ENCODE measurements at places on chromosomes 6 and 20. TPM values are rescaled to one million over a fixed set of nuclear protein-coding genes. Genes with fewer than 3 reads are reported as not detected.

GRCh38 chr20:59573837-59574236 lies 30.5 kb upstream of the PHACTR3 start:
- no peak for DNase-seq
- H3K4me1 ChIP-seq = peaks cover 4% of the 10 kb centered on the region
- H3K27me3 ChIP-seq = peaks cover 45% of the 10 kb centered on the region
- no peaks in the 10 kb centered on the region for H3K36me3 ChIP-seq
- H3K4me3 ChIP-seq = no peak overlapping the region
- no peak overlapping the region for H3K27ac ChIP-seq

DNA sequence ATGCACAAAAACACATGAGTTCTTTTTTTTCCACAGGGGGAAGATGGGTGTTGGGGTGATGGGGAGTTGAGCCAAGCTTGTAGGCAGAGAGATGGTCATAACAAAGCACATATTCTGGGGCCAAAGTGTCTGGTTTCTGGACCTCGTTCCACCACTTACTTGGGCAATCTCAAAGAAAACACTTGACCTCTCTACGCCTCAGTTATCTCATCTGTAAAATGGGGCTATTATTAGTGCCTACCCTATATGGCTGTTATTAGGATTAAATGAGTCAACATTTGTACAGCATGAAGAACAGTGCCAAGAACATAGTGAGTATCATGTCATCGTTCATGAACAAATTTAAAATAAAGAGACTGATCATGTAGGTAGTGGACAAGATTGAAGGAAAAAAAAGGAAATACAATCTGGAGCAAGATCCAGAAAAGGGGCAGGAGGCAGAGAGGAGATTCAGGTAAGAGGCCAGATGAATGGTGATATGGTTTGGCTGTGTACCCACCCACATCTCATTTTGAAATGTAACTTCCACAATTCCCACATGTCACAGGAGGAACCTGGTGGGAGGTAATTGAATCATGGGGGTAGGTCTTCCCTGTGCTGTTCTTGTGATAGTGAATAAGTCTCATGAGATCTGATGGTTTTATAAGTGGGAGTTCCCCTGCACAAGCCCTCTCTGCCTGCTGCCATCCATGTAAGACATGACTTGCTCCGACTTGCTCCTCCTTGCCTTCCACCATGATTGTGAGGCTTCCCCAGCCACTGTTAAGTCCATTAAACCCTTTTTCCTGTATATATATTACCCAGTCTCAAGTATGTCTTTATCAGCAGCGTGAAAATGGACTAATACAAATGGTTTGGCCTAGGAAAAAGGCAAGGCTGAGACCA lies 14.2 kb downstream of the EEF1E1 start:
- H3K4me3 ChIP-seq = no peak overlapping the region
- no peak overlapping the region for H3K27ac ChIP-seq
- no peak for DNase-seq
- no peaks in the 10 kb centered on the region for H3K27me3 ChIP-seq
- peaks cover 6% of the 10 kb centered on the region for H3K36me3 ChIP-seq

Gene GABRR2
- total RNA-seq = 0.34 TPM

Gene LGSN
- total RNA-seq = not detected

Gene PPP1R11
- 31.9 TPM for total RNA-seq

Gene CCDC170
- 0.25 TPM for total RNA-seq

- no peak overlapping the region for H3K27ac ChIP-seq
- peaks cover 28% of the 10 kb centered on the region for H3K36me3 ChIP-seq
- H3K4me3 ChIP-seq = no peak overlapping the region
- no peaks in the 10 kb centered on the region for H3K4me1 ChIP-seq
- H3K27me3 ChIP-seq = no peaks in the 10 kb centered on the region
These were observed 22.1 kb downstream of the ZKSCAN3 start for GRCh38 chr6:28371706-28372451.

DNA sequence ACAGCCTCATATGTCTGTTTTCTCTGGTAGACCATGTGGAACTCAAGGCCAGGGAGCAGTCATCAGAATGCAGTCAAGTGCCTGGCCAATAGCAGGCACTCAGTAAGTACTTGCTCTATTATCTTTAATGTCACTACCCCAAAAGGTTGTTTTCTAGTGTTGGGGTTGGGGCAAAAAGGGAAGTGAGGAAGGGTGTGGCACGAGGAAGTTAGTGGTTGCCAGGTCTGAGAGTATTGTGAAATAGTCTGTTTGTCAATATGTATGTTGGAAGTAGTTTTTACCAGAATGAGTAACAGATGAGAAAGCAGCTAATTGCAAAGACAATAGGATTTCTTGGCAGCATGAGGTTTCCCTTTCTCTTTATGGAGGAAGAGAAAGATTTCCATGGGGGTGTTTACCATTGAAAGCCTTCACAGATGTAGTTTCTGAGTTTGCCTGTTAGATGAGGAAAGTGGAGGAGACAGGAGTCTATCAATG lies 59.5 kb upstream of the ARMH2 start:
- no peaks in the 10 kb centered on the region for H3K4me1 ChIP-seq
- H3K36me3 ChIP-seq = peaks cover 6% of the 10 kb centered on the region
- H3K4me3 ChIP-seq = no peak overlapping the region

- no peaks in the 10 kb centered on the region for H3K4me1 ChIP-seq
- no peak for DNase-seq
- H3K36me3 ChIP-seq = no peaks in the 10 kb centered on the region
- H3K27me3 ChIP-seq = no peaks in the 10 kb centered on the region
- no peak overlapping the region for H3K27ac ChIP-seq
- no peak overlapping the region for H3K4me3 ChIP-seq
These were observed 116.6 kb upstream of the RPS6KA2 start for GRCh38 chr6:166743406-166744222.

DNA sequence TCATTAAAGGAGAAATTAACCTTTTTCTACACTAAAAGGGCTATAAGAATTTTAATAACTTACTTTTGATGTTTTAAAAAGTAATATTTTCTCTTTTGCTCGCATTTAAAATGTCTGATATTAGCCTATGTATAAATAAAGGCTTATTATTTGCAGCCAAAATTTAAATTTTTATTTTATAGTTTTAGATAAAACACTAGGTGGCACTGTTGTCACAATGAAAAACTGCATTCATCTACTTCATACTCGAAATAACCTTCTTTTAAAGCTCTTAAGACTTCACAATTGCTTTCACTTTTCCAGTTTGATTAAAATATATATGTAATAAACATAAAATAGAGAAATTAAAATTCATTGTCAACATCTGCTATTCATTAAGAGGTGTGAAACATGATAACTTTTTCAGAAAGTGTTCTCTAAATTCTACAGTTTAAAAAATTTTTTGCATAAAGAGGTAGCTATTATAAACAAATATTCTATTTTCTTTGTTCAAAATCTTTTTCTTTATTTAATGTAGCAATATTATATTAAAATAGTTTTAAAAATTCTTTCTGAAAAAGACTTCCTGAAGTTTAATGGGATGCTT lies 78.8 kb upstream of the DEFB112 start:
- DNase-seq = no peak
- no peaks in the 10 kb centered on the region for H3K4me1 ChIP-seq
- no peak overlapping the region for H3K27ac ChIP-seq
- no peaks in the 10 kb centered on the region for H3K27me3 ChIP-seq
- no peaks in the 10 kb centered on the region for H3K36me3 ChIP-seq

DNA sequence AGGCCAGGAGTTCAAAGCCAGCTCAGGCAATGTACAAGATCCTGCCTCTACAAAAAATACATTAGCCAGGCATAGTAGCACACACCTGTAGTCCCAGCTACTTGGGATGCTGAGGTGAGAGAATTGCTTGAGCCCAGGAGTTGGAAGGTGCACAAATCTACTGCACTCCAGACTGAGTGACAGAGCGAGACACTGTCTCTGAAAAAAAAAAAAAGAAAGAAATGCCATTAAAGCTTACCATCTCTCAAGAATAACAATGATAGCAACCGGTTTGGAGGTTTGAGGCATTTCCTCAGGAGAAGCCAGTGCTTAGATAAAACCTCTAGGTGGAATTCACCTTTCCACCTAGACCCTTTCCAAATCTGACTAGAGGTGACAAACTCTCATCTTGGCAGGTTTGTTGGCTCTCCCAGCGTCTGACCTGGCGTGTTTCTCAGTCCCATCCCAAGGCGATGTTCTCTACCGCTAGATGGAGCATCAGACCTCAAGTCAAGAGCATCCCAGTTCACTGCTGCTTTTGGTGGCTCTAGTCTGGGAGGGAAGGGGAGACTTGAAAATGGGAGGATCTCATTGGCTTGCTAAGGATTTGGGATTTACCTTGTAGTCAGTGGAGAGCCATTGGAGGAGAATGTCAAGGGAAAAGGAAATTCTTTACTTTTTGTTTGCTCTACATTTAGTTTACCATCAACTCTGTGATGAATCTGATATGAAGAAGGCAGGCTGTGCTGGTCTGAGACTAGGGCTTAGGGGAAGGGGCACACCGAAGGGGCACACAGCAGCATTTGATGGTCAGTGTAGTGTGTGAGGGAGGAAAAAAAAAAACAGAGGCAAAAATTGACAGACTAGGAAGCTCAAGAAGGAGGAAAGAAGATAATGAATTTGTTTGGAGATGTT lies 67.9 kb downstream of the NCOA7 start:
- no peaks in the 10 kb centered on the region for H3K27me3 ChIP-seq
- H3K27ac ChIP-seq = no peak overlapping the region
- H3K36me3 ChIP-seq = no peaks in the 10 kb centered on the region
- H3K4me3 ChIP-seq = no peak overlapping the region
- DNase-seq = no peak

DNA sequence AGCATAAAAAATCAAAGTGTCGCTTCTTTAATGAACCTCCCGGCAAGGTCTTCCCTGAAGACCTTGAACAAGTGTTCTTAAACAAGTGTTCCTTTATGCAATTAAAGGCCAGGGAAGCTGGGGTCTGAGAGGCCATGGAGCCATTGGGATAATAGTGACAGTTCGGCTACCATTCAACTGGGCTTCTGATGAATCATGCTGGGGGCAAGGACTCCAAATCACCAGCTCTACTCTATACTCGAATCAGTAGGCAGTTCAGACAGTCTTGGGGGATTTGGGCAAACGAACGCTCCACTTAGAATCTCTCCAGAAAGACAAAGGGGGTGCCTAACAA lies 34.7 kb upstream of the EZR start:
- no peak for DNase-seq
- H3K36me3 ChIP-seq = no peaks in the 10 kb centered on the region
- H3K4me1 ChIP-seq = no peaks in the 10 kb centered on the region
- H3K4me3 ChIP-seq = no peak overlapping the region
- H3K27ac ChIP-seq = no peak overlapping the region

DNA sequence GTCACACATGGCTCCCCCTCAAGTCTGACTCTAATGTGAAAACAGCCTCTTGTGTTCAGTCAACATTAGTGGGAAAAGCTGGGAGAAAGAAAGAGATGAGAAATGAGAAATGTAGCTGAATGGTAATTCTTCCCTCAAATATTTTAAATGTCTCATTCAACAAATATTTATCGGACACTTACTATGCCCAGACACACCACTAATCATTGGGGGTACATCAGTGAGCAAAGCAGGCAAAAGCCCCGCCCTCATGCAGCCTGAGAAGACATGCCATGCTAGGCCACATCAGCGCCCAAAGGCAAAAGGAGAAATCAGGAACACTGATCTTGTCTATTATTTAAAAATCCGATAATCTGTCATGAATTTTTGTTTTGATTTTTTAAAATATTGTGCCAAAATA lies 89.9 kb upstream of the ASF1A start:
- no peaks in the 10 kb centered on the region for H3K27me3 ChIP-seq
- no peak overlapping the region for H3K4me3 ChIP-seq
- DNase-seq = no peak
- H3K27ac ChIP-seq = no peak overlapping the region
- H3K4me1 ChIP-seq = peaks cover 10% of the 10 kb centered on the region

DNA sequence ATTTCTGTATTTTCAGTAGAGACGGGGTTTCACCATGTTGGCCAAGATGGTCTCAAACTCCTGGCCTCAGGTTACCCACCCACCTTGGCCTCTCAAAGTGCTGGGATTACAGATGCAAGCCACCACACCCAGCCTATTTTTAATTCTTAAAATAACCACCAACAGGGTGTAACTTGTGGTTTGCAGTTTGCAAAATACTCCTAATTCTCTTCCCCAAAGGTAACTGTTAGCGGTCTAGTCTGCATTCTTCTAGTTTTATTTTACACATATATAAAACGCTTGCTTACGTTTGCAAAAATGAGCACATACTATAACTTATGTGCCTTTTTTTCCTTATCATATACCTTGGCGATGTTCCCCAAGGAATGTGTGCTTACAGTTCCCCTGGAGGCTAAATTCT lies 25.6 kb upstream of the CHMP4B start:
- no peak for DNase-seq
- H3K4me3 ChIP-seq = no peak overlapping the region
- H3K27ac ChIP-seq = no peak overlapping the region
- no peaks in the 10 kb centered on the region for H3K36me3 ChIP-seq
- no peaks in the 10 kb centered on the region for H3K27me3 ChIP-seq

DNA sequence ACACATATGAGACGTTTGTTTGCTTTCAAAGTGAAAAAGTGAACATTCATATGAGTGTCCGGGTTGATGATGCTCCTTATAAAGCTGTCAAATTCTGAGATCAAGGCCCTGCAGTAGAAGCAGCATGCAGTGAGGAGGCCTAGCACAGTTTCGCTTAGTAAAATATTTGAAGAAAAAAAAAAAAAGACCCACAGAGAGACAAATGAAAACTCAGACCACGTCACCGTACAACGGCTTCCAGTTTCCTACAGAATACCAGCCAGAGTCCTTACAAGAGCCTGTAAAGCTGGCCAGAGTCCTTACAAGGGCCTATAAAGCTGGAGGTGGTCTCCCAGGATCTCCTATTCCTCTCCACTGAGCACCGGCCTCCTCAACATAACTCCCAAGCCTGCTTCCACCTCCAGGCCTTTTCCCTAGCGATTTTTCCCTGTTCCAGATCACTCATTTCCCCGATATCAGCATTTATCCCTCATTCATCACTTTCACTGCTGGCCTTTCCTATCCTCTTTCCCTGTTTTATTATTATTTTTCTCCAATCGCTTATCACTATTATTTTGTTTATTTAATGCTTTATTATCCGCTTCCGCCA lies 1.5 kb upstream of the HMGN4 start:
- no peak for DNase-seq
- no peaks in the 10 kb centered on the region for H3K27me3 ChIP-seq
- H3K4me1 ChIP-seq = peaks cover 24% of the 10 kb centered on the region

Gene GRM1
- total RNA-seq = not detected

DNA sequence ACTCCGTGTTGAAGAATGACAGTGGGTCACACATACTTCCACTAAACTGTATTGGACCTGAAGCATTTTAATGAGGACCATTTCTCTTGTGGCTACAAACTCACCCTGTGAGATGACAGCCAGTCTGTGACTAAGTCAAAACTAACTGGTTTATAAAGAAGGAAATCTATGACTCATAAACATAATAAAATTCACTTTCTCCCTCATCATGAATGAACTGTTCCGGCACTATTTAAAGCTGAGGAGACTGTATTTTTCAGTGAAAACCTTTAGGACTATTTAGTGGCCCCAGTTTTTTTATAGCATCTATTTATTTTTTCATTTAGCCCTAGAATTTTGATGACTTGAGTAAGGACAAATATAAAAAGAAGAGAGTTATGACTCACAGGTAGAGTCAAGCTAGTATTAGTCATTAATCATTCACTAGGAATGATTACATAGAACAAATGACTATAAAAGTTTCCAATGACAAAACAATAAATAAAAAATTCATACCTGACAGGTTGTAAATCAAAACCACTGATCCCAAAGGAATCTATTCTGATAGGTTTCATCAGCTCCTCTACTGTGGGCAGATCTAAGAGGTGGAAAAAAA lies 34.2 kb downstream of the CEP162 start:
- no peak for DNase-seq
- no peaks in the 10 kb centered on the region for H3K27me3 ChIP-seq
- H3K27ac ChIP-seq = no peak overlapping the region
- no peaks in the 10 kb centered on the region for H3K4me1 ChIP-seq
- H3K36me3 ChIP-seq = peaks cover 6% of the 10 kb centered on the region
